DND-41 (cell line): ENCODE measurements at places on chromosomes 13 and 19.

- no peak for DNase-seq
- no peak overlapping the region for H3K4me3 ChIP-seq
- no peaks in the 10 kb centered on the region for H3K27me3 ChIP-seq
- H3K27ac ChIP-seq: no peak overlapping the region
- no peaks in the 10 kb centered on the region for H3K4me1 ChIP-seq
Measured at GRCh38 chr13:63107179-63107943, 1691.7 kb upstream of the PCDH20 start.

GRCh38 chr13:87680298-87680697, 9.1 kb downstream of the SLITRK5 start:
- no peak overlapping the region for H3K27ac ChIP-seq
- no peaks in the 10 kb centered on the region for H3K36me3 ChIP-seq
- DNase-seq: no peak
- no peaks in the 10 kb centered on the region for H3K4me1 ChIP-seq
- no peaks in the 10 kb centered on the region for H3K27me3 ChIP-seq
- H3K4me3 ChIP-seq: no peak overlapping the region

- DNase-seq: no peak
- H3K27ac ChIP-seq: no peak overlapping the region
- no peaks in the 10 kb centered on the region for H3K4me1 ChIP-seq
Measured at GRCh38 chr13:21800837-21801616, 130.2 kb downstream of the FGF9 start.

- no peak overlapping the region for H3K27ac ChIP-seq
- no peaks in the 10 kb centered on the region for H3K27me3 ChIP-seq
- H3K36me3 ChIP-seq: no peaks in the 10 kb centered on the region
- no peak overlapping the region for H3K4me3 ChIP-seq
Measured at GRCh38 chr19:30530751-30531150, 158.6 kb downstream of the ZNF536 start.

- H3K36me3 ChIP-seq: peaks cover 36% of the 10 kb centered on the region; the same call in 1 of the 2 replicates
- no peaks in the 10 kb centered on the region for H3K27me3 ChIP-seq
- peak overlapping the region; percentile 74 for H3K27ac ChIP-seq
- no peak for DNase-seq
- H3K4me1 ChIP-seq: peaks cover 47% of the 10 kb centered on the region
Measured at GRCh38 chr19:2050349-2050990, 574 bp downstream of the MKNK2 start.

DNA sequence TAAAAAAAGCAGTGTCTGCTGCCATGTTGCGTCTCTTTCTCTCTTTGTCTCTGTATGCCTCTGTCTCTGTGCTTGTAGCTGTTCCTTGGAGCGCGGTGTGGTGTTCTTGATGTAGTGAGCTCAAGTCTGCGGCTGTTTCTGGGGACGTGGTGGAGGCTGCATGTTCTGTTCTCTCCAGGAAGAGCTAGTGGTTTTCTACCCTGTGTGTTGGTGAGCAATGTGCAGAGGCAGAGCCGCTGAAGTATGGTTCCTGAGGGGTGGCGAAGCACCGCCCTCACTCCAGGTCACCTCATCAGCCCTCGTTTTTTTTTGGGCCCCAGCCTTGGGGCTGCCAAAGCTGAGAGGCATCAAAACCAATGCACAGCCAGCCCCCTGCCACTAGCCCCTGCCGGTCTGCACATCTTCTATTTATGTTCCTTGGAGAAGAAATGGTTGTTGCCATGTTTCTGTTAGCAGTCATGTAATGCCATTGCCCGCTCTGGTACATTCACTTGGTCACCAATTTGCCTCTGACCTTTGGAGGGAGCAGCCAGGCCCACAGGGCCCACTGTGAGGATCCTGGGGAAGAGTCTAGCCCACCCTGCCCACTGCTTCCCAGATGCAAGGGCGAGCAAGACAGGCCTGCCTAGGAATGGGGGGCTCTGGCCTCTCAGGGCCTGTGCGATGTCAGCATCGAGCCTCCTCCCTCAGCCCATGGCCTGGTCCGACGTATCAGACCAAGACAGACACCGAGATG, 7.2 kb downstream of the HNRNPL start:
- no peak overlapping the region for H3K27ac ChIP-seq
- no peak overlapping the region for H3K4me3 ChIP-seq
- DNase-seq: no peak
- H3K4me1 ChIP-seq: peaks cover 37% of the 10 kb centered on the region
- no peaks in the 10 kb centered on the region for H3K27me3 ChIP-seq
